Natural killer cell (primary cell): ENCODE measurements at places on chromosomes 3 and 15.
A peak's percentile ranks its signal among the peaks of the same experiment; 100 is the strongest.

- H3K4me3 ChIP-seq = no peak overlapping the region
These were observed 27.0 kb upstream of the FSTL1 start for GRCh38 chr3:120477781-120478180.

DNA sequence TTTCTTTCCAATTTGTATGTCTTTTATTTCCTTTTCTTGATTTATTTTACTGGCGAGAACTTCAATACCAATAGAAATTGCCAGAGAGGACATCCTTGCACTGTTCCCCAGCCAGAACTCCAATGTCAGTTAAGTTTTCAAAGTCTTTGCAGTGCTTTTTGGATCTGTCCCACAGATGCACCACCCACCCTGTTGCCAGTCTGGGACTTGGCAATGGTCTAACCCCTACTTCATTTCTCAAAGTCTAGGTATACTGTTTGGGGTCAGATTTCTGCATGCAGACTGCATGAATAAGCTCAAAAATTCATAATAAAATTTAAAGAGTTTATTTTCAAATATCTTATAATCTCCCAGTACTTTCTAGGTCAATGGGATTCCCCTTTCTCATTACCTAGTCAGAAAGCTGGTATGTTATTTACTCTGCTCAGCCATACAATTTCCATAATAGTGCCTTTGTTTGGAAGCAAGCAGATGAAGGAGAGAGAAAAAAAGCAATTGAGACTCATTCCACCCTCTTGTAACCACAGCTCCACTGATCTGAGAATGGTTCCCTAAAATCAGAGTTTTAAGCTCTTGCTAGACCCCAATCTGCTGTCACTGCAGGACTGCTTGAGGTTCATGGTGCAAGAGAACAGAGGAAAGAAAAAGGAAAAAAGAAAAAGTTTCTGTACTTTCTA, 125.9 kb upstream of the PLXND1 start:
- no peaks in the 10 kb centered on the region for H3K36me3 ChIP-seq
- no peak for DNase-seq
- H3K4me3 ChIP-seq = no peak overlapping the region

DNA sequence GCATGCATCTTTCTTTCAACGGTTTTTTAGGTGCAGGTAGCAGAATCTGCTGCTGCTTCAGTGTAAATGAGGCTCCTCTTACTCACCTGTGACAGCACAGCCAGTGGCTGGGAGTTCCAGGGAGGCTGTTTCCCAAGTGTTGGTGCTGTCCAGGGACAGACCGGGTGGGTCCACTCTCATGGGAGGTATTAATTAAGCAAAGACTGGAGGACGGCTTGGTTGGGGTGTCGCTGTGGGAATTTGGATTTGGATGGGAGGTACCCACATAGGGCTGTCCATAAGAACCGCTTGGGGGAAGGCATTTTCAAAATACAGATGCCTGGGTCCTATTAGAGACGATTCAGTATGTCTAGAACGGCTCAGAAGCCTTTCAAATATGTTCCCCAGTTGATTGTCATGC, 42.9 kb downstream of the SV2B start:
- no peak overlapping the region for H3K4me3 ChIP-seq
- H3K27ac ChIP-seq = no peak overlapping the region
- peaks cover 2% of the 10 kb centered on the region for H3K27me3 ChIP-seq
- no peak for DNase-seq
- no peaks in the 10 kb centered on the region for H3K4me1 ChIP-seq

DNA sequence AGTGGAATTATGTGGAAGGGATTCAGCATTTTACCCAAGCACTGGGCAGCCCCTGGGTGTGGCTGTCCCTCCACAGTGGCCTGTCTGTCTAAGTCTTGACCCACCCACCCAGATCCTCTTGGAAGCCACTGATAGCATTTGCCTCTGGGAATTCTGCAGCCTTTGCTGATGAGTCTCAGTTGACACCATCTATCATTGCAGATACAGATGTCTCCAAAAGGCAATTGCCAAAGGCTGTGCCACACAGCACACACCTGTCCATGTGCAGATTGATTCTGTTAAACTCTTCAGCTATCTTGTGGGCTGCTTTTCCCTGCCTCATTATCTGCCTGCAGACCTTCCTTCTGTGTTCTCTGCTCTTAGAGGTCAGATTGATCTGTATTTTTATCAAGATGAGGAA, 18.1 kb downstream of the CX3CR1 start:
- H3K4me3 ChIP-seq = no peak overlapping the region
- H3K27ac ChIP-seq = peak overlapping the region; percentile 90
- no peaks in the 10 kb centered on the region for H3K27me3 ChIP-seq
- H3K4me1 ChIP-seq = peaks cover 77% of the 10 kb centered on the region

- H3K27me3 ChIP-seq = no peaks in the 10 kb centered on the region
- no peak overlapping the region for H3K4me3 ChIP-seq
- peak overlapping the region; percentile 56 for H3K27ac ChIP-seq
These were observed 24.1 kb downstream of the CX3CR1 start for GRCh38 chr3:39255503-39256325.

GRCh38 chr15:96460106-96460505, 129.6 kb downstream of the NR2F2 start:
- no peak overlapping the region for H3K4me3 ChIP-seq
- no peak overlapping the region for H3K27ac ChIP-seq
- no peaks in the 10 kb centered on the region for H3K4me1 ChIP-seq
- peaks cover 3% of the 10 kb centered on the region for H3K27me3 ChIP-seq
- no peak for DNase-seq

GRCh38 chr3:13496879-13497278, 16.8 kb downstream of the HDAC11 start:
- DNase-seq = no peak
- H3K27me3 ChIP-seq = no peaks in the 10 kb centered on the region
- no peak overlapping the region for H3K27ac ChIP-seq
- peaks cover 46% of the 10 kb centered on the region for H3K4me1 ChIP-seq
- H3K4me3 ChIP-seq = no peak overlapping the region
- no peaks in the 10 kb centered on the region for H3K36me3 ChIP-seq
